ENCODE measurements at places on chromosomes 12 and 14.

- DNase-seq, result no peak
Measured at GRCh38 chr12:227286-227915, 13.4 kb upstream of the SLC6A12 start.

- DNase-seq, result no peak
Measured at GRCh38 chr12:27635349-27635972, 60.8 kb upstream of the REP15 start.

- no peak for DNase-seq
Measured at GRCh38 chr12:30111719-30112118, 328.0 kb upstream of the TMTC1 start.

DNA sequence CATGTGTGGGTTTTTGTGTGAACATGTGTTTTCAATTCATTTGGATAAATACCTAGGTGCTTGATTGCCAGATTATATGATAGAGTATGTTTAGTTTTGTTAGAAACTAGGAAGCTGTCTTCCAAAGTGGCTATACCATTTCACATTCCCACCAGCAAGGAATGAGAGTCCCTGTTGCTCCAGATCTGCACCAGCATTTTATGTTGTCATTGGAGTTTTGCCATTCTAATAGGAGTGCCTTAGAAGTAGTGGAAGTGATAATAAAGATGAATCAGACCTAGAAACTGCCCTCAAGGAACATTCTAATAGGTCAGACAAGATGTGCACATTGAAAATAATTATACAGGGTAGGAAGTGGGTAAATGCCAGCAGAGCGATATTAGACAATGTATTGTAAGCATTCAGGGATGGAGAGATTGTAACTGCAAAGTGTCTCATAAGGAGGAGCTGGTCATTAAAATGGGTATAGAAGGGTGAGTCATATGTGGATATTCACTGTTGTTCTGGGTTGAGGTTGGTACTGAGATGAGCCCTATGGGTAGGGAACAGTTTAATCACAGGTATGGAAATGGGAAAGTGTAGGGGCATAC is 71.4 kb downstream of the MNAT1 start:
- no peak for DNase-seq

GRCh38 chr12:103850429-103850828 is 9.4 kb upstream of the NT5DC3 start:
- no peak for DNase-seq

GRCh38 chr14:99559286-99559990 is 44.6 kb downstream of the CCDC85C start:
- no peak for DNase-seq

DNA sequence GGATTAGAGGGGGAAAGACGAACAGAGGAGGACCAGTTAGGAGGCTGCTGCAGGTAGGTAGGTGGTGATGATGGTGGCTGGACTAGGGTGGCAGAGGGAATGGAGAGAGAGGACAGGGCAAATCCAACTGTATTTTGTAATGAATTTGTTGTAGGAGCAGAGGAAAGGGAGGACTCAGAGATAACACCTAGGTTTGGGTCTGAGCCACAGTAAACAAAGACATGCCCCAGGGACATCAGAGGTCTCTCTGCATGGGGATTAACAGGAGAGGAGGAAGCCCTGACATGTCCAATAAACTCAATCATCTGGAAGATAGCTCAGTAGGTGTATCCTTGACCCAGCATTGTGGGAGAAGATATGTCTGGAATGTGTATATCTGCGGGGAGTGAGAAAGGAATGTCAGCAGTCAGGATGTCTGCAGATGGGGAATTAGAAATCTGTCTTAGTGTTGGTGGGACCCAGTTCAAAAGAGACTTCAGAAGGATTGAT is 4.7 kb upstream of the SLC48A1 start:
- DNase-seq, result no peak

DNA sequence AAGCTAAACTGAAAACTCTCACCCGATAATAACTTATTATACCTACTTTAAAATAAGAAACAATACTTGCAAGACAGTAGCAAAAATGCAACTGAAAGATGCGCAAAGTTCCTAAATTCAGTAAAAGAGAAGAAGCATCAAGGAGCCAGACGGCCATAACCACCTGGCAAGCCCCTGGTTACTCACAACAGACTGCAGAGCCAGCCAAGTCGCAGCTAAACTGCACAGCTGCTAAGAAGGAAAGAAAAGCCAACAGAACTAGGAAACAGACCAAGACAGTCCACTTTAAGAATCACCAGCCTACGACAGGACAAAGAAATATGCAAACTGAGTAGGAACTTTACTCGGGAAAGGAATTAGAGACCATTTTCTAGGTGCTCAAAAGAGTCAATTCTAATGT is 127.9 kb downstream of the TMTC1 start:
- DNase-seq, result no peak

DNA sequence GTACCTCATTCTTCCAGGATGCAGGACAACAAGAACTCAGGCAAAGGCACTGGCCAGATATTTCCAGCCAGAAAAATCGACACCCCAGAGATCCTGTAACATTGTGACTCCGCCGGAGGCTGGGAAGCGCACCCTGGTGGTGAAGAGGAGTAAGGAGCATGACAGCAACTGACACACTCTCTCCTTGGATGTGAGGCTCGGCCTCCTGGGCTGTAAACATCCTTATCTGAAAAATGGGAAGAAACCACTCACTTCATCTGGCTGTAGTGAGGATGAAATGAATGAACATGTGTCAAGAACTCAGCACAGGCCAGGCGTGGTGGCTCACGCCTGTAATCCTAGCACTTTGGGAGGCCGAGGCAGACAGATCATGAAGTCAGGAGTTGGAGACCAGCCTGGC is 27.5 kb downstream of the TCHP start:
- no peak for DNase-seq

GRCh38 chr12:48816143-48816854 is 2.0 kb upstream of the CACNB3 start:
- no peak for DNase-seq

DNA sequence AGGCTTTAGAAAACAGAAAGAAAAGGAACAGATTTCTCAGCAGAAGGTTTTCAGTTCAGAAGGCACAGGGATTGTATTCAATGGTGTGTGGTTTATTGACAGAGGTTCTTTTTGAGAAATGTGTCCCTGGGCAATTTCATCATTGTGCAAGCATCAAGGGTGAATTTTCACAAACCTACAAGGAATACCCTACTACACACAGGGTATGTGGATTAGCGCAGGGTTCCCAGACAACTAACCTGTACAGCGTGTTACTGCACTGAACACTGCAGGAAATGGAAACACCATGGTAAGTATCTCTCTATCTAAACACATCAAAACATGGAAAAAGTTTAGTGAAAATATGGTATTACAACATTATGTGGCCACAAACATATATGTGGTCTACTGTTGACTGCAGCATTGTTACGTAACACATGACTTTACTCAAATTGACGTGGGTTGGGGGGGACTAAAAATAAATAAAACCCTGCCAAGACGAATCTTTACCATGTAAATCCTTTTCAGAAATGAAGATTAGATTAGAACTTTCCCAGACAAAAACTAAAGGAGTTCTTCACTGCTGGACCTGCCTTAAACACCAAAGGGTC is 893.1 kb downstream of the TMEM121 start:
- DNase-seq, result no peak

DNA sequence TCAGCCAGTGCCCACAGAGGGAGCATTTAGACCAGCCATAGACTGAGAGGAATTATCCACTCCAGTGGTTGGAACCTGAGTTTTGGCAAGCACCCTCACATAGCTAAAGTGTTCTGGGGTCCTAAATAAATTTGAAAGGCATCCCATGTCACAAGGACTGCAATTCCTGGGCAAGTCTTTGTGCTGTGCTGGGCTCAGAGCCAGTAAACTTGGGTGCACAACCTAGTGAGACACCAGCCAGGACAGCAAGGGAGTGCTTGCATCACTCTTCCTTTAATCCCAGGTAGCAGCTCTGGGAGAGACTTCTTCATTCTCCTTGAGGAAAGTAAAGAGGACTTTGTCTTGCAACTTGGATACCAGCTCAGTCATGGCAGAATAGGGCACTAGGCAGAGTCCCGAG is 142.0 kb upstream of the FSCB start:
- DNase-seq, result no peak

GRCh38 chr12:4267704-4268328 is 5.7 kb upstream of the CCND2 start:
- DNase-seq, result no peak

DNA sequence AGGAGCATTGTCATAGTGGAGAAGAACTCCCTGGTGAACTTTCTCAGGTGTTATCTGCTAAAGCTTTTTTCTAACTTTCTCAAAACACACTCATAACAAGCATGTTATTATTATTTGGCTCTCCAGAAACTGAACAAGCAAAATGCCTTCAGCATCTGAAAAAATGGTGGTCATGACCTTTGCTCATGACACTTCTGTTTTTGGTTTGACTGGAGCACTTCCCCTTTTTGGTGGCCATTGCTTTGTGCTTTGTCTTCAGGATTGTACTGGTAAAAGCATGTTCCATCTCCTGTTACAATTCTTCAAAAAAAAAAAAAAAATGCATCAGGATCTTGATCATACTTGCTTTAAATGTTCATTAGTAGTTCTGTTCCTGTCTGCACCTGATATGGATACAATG is 1241.6 kb upstream of the USP15 start:
- DNase-seq, result no peak

DNA sequence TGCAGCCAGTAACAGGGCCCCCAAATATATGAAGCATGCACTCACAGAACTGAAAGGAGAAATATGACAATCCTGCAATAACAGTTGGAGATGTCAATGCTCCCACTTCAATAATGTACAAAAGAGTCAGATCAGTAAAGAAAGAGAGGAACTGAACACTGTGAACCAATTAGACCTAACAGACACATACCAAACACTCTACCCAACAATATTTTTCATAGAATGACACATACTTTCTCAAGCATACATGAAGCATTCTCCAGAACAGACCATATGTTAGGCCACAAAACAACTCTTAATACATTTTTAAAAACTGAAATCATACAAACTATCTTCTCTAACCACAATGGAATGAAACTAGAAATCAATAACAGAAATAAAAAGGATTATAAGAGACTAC is 80.2 kb downstream of the ELK3 start:
- no peak for DNase-seq

GRCh38 chr12:131530422-131530821 is 180.5 kb upstream of the SFSWAP start:
- no peak for DNase-seq

- DNase-seq, result no peak
Measured at GRCh38 chr14:72553161-72553560, 340.7 kb downstream of the DPF3 start.

- DNase-seq, result no peak
Measured at GRCh38 chr12:7042842-7043241, 17.7 kb upstream of the C1S start.

GRCh38 chr12:124852329-124852831 is 11.3 kb downstream of the SCARB1 start:
- no peak for DNase-seq

DNA sequence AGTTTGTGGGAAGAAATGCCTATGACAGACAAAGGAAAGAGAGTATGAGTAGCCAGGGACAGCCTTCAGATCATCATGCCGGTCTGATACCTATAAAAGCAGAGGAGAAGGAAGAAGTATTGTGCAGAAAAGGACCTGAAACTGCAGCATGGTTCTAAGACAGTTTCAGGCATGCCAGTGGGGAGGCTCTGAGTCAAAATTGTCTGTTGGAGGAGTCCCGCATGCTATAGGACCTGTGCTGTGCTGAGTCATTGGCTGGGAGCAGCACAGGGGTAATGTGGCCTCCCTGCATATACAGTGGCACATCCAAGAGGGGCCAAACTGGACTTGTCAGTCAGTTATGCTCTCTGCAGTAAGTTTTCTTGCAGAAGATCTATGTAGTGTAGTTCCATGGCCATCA is 40.7 kb downstream of the NEUROD4 start:
- DNase-seq, result no peak

GRCh38 chr14:58571256-58571655 is 66.5 kb upstream of the DACT1 start:
- DNase-seq, result no peak

GRCh38 chr14:56585461-56586084 is 6.0 kb downstream of the TMEM260 start:
- no peak for DNase-seq
